Glomerular endothelial cell (primary cell): ENCODE measurements at places on chromosomes 1 and 21. TPM values are rescaled to one million over a fixed set of nuclear protein-coding genes. Genes with fewer than 3 reads are reported as not detected.

Gene TEDDM1
- not detected in 2 replicates for total RNA-seq

Gene CCDC24
- total RNA-seq = 0.97 and 5.7 TPM in 2 replicates

Gene CCDC181
- total RNA-seq = 0.41 and 0.58 TPM in 2 replicates

Gene NIBAN1
- 5.9 and 19.7 TPM in 2 replicates for total RNA-seq

Gene HTR6
- not detected in 2 replicates for total RNA-seq

Gene HEYL
- 0.44 and 0.82 TPM in 2 replicates for total RNA-seq

Gene PIGR
- total RNA-seq = not detected in 2 replicates

Gene RNU1-2
- under 0.01 TPM in 2 replicates for total RNA-seq

Gene CD52
- total RNA-seq = not detected in 2 replicates

Gene CFHR1
- total RNA-seq = not detected in 2 replicates

Gene DNASE2B
- total RNA-seq = not detected in 2 replicates

Gene PDE9A
- total RNA-seq = 0.19 and 0.41 TPM in 2 replicates

Gene TTC22
- total RNA-seq = not detected in 2 replicates

Gene CSF1
- total RNA-seq = 62.4 and 87.3 TPM in 2 replicates
